ENCODE measurements at places on chromosomes 2 and 18.

DNA sequence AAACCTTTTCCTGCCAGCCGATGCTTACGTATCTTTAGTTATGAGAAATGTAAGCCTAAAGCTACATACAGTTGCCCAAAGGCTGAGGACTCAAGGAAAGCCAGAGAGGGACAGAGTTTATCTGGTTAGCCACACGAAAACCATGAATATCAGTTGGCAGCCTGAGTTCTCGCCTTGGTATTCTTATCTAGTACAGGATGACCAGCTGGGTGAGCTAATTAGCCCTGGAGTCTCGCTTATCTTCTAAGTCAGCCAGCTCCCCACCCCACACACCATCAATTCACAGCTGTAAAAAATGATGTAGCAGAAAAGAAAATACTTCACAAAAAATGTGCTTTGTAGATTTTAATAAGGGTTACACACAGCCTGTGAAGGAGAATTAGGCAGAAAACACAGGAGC lies 617.5 kb upstream of the SOX11 start:
- no peak for DNase-seq

DNA sequence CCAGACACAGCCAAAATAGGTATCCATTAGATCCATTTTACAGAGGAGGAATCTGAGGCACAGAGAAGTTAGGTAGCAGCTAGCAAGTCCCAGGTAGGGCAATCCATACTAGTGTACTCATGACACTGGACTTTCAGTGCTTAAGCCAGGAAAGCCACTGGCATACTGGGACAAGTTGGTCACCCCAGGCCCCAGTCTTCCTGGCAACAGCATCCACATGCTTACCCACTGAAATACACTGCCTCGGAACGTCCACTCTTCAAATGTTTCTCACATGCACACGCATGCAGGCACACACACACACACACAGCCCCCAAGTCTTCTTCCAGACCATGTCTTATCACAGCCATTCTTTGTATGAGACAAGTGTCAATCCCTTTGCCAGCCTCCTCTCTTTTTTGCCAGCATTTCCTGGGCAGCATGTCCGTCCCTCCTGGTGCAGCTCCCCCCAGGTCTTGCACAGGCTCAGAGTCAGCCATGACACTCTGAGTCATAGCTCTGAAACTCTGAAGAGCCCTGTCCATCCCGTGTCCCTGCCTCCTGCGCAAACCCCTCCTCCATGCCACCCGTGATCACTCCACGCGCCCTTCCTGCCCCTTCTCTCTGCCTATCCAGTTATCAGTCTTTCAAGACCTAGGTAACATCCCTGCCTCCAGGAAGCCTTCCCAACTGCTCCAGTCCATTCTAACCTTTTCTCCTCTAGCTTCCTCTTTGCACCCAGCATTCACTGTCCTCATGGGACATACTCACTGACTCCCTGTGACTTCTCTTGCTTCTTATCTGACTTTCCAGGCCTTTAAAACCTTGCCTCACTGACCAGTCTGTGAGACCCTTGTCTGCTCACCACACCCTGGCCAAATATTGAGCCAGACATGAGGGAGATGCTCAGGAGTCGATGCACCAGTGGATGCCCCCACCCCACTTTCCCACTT lies 10.9 kb upstream of the TEX261 start:
- DNase-seq = no peak

- DNase-seq = no peak
Observed at GRCh38 chr2:152046940-152047339, 51.9 kb downstream of the CACNB4 start.

DNA sequence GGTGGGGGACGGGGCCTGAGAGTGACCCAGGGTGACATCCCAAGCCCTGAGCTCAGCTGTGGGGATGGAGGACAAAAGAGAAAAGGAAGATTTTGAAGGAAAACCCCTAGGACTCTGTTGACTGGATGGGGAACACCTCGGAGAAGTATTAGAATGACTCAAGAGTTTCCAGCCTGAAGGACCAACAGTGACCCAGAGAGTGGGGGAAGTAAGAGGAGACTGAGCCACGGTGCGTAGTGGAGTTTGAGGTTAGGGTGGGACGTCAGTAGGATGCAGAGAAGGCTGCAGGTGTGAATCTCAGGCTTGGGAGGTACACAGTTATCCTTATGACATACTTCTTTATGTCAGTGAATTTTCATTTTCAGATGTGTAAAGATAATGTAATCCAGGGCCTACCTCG lies 119.5 kb downstream of the NCK2 start:
- no peak for DNase-seq

GRCh38 chr18:12703096-12703567 lies 290 bp downstream of the PSMG2 start:
- DNase-seq = no peak

GRCh38 chr2:218680061-218680460 lies 8.2 kb downstream of the STK36 start:
- no peak for DNase-seq

- no peak for DNase-seq
Observed at GRCh38 chr2:223915071-223915470, 30.1 kb downstream of the WDFY1 start.

DNA sequence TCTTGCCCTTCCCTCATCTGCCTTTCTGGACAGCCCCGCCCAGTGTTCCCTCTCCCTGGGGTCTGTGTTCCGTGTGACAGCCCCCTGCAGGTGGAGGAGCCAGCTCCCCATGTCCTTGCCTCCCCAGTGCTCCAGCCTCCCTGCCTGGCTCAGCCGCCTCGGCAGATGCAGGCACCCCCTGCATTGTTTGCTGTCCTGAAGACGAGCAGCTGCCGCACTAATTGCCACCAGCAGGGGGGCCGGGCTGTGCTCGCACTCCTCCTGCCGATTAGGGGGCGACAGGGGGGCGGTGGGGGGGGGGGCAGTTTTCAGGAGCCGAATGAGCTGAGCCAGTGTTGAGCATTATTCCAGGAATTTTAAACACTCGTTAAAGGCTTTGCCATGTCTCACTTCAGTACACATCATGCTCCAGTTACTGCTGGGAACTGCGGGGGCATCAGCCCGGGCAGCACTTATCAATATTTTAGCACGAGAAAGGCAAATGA lies 23.3 kb downstream of the SIX3 start:
- DNase-seq = no peak

DNA sequence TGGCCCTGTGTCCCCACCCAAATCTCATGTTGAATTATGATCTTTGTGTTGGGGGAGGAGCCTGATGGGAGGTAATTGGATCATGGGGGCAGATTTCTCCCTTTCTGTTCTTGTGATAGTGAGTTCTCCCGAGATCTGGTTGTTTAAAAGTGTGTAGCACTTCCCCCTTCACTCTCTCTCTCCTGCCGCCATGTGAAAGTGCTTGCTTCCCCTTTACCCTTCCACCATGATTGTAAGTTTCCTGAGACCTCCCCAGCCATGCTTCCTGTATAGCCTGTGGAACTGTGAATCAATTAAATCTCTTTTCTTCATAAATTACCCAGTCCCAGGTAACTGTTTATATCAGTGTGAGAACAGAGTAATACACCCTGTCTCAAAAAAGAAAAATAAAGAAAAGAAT lies 25.5 kb downstream of the LRRFIP1 start:
- no peak for DNase-seq

GRCh38 chr2:23565814-23566213 lies 180.8 kb downstream of the KLHL29 start:
- DNase-seq = no peak

DNA sequence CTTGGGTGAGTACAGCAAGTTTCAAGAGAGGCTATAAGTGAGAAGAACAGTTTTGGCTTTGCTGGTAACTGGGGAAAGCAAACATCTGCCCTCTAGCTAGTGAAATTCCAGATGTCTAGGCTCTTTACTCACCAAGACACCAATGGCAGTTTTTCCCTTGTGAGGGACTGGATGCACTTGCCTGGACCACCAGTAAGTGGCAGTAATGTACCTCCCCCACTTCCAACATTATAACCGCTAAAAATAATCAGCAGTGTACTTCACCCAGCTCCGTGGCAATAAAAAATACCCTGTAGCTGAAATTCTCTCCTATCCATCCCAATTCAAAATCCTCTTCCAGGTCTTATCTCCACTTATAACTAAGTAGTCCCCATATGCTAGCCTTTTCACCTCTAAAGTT lies 383.9 kb downstream of the ARHGAP15 start:
- peak; percentile 24 for DNase-seq

DNA sequence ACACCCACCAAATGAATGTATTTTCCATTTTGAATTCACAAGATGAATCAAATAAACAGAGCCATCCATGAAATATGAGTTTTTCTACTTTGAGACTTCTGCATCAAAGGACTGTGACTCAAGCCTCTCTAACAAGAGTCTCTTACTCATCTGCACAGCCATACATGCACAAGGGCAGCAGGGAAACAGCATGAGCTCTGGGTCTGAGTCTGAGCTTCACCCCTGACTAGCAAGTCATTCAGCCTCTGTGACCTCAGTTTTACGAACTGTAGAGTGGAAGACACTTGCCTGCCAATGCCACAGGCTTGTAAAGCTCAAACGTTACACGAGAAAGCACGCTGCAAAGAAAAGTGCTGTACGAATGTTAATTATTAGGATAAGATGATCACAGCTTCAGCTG lies 42.9 kb downstream of the MREG start:
- DNase-seq = no peak

GRCh38 chr2:154403242-154403790 lies 295.2 kb upstream of the KCNJ3 start:
- DNase-seq = no peak

DNA sequence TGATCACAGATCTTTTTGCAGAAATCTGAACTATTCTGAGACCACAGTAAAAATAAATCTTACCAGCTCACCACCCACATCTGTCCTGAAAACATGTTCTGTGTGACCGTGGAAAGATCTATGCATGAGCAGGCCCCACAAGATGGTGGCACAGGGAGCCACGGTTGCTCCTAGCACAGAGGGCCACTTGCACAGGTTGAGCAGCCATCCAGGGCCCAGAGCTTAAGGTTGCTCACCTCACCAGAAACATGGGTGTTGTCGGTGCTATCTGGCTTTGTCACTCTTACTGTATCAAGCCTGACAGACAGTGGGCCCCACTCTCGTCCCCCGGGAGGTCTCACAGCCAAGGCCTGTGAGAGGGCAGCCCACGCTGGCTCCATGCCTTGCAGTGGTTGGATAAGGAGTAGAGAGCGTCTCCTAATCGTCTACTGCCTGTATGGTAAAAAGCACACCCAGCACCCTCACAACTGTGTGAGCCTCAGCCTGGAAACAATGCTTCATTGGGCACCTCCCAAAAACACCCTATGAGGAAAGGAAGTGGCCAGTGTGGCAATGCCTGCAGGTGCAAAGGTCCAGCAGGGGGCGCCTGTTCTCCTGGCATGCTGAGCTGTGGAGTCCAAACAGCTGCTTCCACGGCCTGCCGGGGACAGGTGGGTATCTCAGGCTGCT lies 19.6 kb downstream of the TUBB6 start:
- DNase-seq = peak; percentile 64

GRCh38 chr2:101770726-101771125 lies 73.2 kb downstream of the MAP4K4 start:
- peak; percentile 51 for DNase-seq

GRCh38 chr2:139492131-139492680 lies 712.0 kb upstream of the NXPH2 start:
- no peak for DNase-seq

- DNase-seq = no peak
Observed at GRCh38 chr2:11239666-11240462, 84.6 kb downstream of the SLC66A3 start.

- DNase-seq = no peak
Observed at GRCh38 chr18:7940971-7941370, 373.9 kb downstream of the PTPRM start.

DNA sequence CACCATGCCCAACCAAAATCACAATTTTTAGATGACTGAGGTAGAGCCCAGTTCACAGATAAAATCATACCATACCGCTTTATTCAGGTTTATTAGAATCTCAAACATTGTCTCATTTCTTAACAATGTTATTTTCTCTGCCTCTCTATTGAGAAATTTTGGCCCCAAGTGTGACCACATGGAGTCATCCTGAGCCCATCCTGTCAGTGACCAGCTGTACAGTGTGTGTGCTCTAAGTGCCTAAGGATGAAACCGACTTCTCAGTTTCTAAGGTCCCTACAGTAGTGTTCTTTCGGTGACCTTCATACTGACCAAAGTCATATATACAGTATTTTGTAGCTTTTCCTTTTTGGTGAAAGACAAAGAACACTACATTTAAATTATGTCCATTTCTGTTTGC lies 123.7 kb upstream of the MSTN start:
- DNase-seq = no peak

DNA sequence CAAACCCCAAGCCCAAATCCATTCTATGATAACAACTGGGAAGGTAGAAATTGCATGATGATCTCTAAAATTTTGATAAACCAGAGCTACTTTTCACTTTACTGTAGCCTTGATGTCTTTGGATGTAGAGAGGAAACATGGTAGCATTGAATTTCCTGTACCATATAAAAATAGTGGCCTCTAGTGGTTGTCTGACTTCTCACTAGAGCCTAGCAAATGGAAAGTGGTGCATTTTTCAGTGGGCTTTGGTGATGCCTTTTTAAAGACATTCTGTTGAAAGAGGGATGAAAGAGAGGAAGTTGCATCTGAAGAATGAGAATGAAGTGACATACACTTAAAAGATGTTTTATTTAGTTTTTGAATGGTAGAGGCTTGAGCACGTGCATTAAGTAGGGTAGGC lies 662.2 kb downstream of the XIRP2 start:
- no peak for DNase-seq
